Hepatocyte (in vitro differentiated cells): ENCODE measurements at places on chromosomes 4 and X. TPM values are rescaled to one million over a fixed set of nuclear protein-coding genes. Genes with fewer than 3 reads are reported as not detected.
A peak's percentile ranks its signal among the peaks of the same experiment; 100 is the strongest.

DNA sequence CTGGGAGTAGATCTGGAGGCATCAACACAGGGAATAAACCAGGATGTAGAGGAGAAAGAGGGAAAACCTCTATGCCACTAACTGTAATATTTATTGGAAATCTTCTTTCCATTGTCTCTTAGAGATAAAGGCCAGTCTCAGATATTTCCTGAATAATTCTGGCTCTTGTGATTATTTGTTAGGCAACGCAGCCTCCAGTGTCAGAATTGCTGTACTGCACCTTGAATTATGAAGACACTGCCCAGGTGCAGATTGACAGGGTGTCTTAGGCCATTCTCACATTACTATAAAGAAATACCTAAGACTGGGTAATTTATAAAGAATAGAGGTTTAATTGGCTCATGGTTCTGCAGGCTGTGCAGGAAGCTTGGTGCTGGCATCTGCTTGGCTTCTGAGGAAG, 100.7 kb upstream of the ZDHHC15 start:
- H3K36me3 ChIP-seq: no peaks in the 10 kb centered on the region
- H3K4me1 ChIP-seq: no peaks in the 10 kb centered on the region
- no peak overlapping the region for H3K4me3 ChIP-seq

GRCh38 chrX:150615356-150615755, 46.9 kb downstream of the MTM1 start:
- H3K27ac ChIP-seq: no peak overlapping the region
- no peak for DNase-seq
- no peaks in the 10 kb centered on the region for H3K27me3 ChIP-seq
- H3K36me3 ChIP-seq: no peaks in the 10 kb centered on the region
- no peaks in the 10 kb centered on the region for H3K4me1 ChIP-seq

GRCh38 chr4:119977076-119977940, 89.3 kb downstream of the MAD2L1 start:
- DNase-seq: peak; percentile 15
- H3K27ac ChIP-seq: peak overlapping the region; percentile 32
- H3K27me3 ChIP-seq: no peaks in the 10 kb centered on the region
- no peak overlapping the region for H3K4me3 ChIP-seq

- no peak overlapping the region for H3K4me3 ChIP-seq
- no peaks in the 10 kb centered on the region for H3K27me3 ChIP-seq
- DNase-seq: no peak
- no peak overlapping the region for H3K27ac ChIP-seq
- H3K36me3 ChIP-seq: no peaks in the 10 kb centered on the region
Observed at GRCh38 chrX:41692162-41692749, 3.5 kb downstream of the GPR34 start.

DNA sequence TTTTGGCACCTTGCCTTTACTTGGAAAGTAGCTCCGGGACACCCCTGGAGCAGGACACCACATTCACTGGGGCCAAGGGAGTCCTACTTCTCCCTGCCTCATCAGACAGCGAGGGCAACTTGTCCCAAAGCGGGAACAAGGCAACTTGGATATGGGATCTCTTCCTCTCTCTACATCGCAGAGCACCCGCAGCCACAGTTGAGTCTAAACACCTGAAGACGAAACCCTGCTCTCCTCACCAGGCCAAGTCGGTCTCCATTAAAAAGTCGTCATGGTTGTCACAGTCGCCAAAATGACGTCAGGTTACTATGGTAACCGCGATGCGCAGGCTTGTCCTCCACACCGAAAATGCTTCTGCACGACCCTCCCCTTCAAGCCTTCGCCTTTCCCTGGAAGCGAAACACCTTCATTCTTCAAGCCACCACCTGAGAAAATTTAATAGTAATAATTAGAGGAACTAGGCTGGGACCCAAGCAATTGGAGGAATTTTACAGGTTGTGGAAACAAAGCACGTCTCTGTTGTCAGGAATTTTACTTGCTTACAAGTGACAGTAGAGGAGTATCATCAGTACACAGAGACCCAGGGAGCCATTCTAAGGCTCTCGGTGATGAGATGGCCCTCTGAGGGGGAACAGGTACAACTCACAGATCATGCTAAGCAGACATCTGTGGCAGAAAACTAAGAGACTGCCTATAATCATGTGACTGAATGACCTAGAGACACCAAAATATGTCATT, 30.5 kb upstream of the TCEAL4 start:
- no peaks in the 10 kb centered on the region for H3K36me3 ChIP-seq
- peak overlapping the region; percentile 58 for H3K27ac ChIP-seq
- peaks cover 4% of the 10 kb centered on the region for H3K4me1 ChIP-seq
- H3K27me3 ChIP-seq: no peaks in the 10 kb centered on the region

JADE3 gene
- polyA plus RNA-seq: 5.9 and 6.4 TPM in 2 replicates

GRCh38 chr4:185019456-185020292, 1.4 kb downstream of the HELT start:
- H3K4me1 ChIP-seq: peaks cover 2% of the 10 kb centered on the region
- no peak overlapping the region for H3K27ac ChIP-seq
- H3K36me3 ChIP-seq: no peaks in the 10 kb centered on the region
- no peak overlapping the region for H3K4me3 ChIP-seq
- H3K27me3 ChIP-seq: peaks cover 100% of the 10 kb centered on the region

- no peak overlapping the region for H3K4me3 ChIP-seq
- DNase-seq: no peak
- no peaks in the 10 kb centered on the region for H3K36me3 ChIP-seq
Observed at GRCh38 chrX:23952984-23953907, 45.4 kb downstream of the CXorf58 start.
